ENCODE measurements at places on chromosomes 11 and 22. TPM values are rescaled to one million over a fixed set of nuclear protein-coding genes. Genes with fewer than 3 reads are reported as not detected.

DNA sequence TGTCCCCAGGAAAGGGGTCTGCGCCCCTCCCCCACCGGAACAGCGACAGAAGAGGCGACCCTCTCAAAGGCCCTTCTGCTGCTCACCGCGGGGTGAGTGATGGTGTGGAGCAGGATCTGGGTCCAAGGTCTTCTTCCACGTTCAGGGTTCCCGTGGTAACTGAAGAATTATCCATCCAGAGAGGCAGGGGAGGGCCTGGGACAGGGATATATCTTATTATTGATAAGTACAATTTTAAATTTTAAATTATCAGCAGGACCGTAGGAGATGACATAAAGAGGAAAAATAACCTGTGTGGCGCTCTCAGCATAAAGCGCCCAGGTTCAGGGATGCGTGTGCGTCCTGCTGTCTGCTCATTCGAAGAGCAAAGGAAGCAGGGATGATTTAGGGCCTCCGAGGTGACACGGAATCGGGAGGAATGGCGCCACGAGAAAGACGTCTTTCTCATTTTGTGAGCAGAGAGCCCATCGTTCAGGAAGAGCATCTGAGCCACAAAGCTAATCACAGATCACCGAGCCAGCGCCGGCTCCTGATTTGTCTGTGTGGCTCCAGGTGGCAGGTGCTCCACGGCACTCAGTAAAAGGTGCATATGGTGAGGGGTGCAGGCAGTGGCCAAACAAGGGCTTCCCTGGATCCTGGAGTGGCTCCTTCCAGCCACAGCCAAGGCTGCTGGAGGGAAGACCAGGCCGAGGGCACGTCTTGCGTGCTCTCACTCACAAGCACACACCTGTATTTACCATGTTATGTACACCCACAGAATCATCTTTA, 19.3 kb downstream of the KRTAP5-5 start:
- DNase-seq = no peak

GRCh38 chr11:968822-969221, 43.2 kb downstream of the AP2A2 start:
- DNase-seq = no peak

Gene SLC7A4
- total RNA-seq = 0.25 TPM

DNA sequence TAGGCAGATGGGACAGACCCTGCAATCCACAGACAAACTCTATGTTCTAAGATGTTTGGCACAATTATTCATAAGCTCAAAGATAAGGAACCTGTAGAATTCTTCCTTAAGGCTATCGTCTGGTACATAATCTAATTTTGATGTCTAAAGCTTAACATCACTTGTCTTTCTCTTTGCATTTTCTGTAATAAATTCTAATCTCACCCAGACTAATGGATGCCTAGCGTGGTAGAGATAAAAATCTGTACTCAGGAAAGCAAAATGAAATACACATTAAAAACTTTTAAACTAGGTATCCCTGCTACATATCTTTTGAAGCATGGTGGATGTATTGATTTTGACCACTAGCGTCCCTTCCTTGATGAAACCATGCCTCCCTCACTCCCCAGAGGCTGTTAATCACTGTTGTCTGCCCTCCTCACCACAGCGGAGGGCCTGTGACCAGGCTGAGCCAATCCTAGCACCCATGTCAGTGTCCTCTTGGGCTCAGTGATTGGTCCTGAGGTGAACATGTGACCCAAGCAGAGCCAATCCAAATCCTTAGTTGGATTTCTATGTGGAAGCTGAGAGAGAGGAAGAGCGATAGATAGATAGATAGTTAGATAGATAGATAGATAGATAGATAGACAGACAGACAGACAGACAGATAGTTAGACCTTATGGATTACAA, 82.2 kb upstream of the GRK3 start:
- no peak for DNase-seq

DNA sequence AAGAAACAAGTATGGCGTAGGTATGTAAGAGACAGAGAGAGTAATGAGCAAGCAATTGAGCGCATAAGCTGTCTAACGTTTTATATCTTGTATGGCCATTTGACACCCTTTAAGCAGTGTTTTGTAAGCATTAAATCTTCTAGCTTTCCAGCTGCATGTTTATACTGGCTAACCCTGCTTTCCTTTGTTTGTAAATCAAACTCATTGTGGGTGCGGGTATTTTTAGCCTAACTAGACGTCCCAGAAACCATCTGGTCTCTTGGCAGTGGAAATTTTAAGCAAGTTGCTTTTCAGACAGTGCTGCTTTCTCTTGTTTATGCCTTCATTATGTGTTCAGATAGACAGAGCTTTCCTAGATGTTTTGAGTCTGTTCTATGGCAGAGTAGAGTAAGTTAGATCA, 73.5 kb downstream of the RNF169 start:
- no peak for DNase-seq

- DNase-seq = no peak
These were observed 371.8 kb upstream of the CHORDC1 start for GRCh38 chr11:90594658-90595057.

DNA sequence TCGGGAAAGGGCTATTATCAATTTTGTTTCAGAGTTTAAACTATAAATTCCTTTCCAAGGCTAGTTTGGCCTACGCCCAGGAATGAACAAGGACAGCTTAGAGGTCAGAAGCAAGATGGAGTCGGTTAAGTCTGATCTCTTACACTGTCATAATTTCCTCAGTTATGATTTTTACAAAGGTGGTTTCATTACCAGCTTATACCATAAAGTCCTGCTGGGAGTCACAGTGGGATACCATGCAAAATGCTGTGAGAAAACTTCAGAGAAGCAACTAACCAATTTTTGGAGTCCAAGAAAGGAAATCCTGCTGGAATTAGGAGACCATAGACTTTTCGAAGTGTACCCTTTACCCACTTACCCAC, 17.4 kb upstream of the ZC3H12C start:
- no peak for DNase-seq

Gene CAPN5
- total RNA-seq = 2.3 TPM

Gene RAB3IL1
- total RNA-seq = 9.5 TPM

- DNase-seq = no peak
These were observed 2.1 kb downstream of the GRIK4 start for GRCh38 chr11:120513436-120514315.

Gene OR4A16
- total RNA-seq = not detected

- DNase-seq = no peak
These were observed 65.6 kb downstream of the SHANK2 start for GRCh38 chr11:71186806-71187205.

DNA sequence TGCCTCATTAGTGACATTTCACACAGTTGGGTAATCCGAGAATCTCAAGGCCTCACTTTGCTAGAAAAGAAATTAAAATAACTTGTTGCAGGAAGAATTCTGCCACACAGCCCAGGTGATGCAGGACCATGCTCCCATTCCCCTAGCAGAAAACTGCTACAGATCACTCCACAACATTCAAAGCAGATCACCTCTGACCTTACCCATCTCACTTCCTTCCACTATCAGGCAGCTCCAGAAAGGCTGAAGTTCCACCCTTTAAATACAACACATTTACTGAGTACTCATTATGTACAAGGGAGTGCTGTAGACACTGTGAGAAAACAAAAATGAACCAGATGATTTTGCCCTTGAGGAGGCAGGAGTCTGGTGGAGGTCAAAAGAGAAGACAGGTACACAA, 231.0 kb downstream of the TTC28 start:
- DNase-seq = no peak

Gene NLRP14
- total RNA-seq = not detected

DNA sequence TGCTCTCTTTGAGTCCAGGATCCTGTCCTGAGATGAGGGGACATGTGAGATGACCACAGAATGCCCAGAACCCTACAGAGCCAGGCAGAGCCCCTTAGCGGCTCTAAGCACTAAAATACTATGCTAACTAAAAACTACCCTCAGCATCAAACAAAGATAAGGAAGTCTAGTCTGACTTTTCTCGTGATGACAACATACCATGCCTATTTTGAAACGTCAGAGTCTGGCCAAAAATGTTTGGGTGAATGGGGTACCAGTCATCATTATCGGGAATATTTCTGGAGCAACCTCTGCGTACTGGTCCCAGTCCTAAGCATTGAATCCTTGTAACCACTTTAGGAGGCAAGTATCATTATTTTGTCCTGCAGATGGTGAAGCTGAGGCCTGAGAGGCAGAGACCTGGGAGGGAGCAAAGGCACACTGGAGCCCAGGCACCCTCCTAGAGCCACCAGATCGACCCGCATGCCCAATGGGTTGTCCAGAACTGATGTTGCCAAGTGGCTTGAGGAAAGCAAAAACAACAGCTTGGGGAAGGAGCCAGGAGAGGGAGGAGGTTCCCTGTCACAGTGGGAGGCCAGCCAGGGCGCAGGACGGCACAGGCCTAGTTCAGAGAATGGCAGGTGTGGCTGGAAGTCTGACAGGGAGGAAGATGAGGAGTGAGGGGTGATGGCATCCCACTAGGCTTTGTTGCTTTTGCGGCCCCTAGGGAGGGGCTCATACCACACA, 7.2 kb upstream of the OSM start:
- no peak for DNase-seq

- DNase-seq = no peak
These were observed 61.2 kb downstream of the CD82 start for GRCh38 chr11:44626645-44627044.

DNA sequence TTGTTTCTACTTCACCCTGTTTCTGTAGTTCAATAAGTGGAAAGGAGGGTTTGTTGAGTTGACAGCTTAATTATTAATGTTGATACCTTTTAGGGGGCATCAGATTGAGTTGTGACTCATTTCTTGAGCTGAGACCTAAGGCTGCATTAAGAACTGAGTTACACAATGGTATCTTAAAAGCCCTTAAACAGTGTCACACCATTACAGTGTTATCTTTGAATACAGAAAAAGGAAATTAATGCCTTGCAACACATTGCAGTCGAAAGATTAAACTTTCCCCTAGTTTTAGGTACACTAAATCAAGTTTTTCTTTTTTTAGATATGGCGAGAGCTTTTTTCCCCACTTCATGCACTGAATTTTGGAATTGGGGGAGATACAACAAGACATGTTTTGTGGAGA, 16.7 kb downstream of the PAFAH1B2 start:
- no peak for DNase-seq

- DNase-seq = no peak
These were observed 7.7 kb upstream of the TCF20 start for GRCh38 chr22:42277988-42278776.

Gene EXPH5
- total RNA-seq = 0.88 TPM

Gene OR52J3
- total RNA-seq = not detected

DNA sequence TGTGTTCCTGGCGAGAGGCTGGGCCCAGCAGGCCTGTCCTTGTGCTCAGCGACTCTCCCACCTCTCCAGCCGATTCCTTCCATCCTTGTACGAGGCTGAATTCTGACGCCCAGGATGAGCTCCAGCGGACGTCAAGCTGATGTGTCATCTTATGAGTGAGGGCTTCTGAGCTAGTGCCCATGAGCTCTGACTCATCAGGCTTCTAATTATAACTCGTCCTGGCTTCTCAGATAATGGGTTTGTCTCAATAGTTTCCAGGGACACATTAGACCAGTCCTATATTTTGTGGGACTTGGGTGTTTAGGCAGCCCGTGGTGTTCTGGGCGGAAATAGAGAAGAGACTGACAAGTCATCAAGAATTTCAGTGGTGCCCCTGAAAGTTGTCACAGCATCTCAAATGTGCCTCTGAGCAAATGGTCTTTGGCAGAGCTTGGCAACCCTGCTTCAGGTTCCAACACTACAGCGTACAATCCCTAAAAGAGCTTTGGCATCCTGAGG, 108.2 kb upstream of the CD44 start:
- DNase-seq = peak; percentile 35

- DNase-seq = no peak
These were observed 818.9 kb downstream of the BRD1 start for GRCh38 chr22:49008682-49009235.

Gene OR5B12
- total RNA-seq = not detected

GRCh38 chr11:92131289-92131865, 93.2 kb upstream of the FAT3 start:
- no peak for DNase-seq

Gene OR8D1
- total RNA-seq = not detected

DNA sequence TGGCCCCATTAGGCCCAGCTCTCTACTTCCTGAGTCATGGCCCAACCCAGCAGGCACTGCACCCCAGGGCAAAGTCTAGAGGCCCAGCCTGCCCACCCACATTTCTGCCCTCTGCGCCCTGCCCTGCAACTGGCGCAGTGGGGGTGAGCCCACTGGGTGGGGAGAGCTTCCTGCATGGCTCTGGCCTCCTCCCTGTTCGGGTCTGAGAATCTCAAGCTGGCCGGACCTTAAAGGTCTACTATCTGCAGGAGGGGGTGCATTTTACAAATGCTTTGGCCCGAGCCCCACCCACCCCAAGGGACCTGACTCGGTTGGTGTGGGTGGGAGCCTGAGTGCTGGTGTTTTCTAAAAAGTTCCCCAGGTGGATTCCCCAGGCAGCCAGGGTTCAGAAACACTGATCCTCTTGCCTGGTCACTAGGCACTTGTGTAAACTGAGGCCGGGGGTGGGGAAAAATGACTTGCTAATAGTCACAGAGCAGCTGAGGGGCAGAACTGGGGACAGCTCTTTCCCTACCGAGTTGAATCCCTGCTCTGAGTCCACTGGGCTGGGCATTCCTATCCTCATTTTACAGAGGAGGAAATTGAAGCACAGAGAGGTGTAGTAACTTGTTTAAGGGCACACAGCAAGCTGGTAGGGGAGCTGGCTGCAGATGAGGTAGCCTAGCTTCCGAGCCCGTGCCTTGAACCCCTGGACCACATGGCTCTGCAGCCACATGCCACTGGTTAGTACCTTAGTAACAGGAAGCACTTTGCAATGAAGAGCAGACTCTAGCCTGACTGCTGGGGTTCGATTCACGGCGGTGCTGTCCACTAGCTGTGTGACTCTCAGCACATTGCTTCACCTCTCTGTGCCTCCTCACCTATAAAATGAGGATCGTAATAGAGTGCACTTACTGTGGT, 36.3 kb downstream of the CD82 start:
- DNase-seq = no peak

Gene PANX1
- total RNA-seq = 19.9 TPM

Gene GAS2
- total RNA-seq = 15.9 TPM

Gene MUC6
- not detected for total RNA-seq

DNA sequence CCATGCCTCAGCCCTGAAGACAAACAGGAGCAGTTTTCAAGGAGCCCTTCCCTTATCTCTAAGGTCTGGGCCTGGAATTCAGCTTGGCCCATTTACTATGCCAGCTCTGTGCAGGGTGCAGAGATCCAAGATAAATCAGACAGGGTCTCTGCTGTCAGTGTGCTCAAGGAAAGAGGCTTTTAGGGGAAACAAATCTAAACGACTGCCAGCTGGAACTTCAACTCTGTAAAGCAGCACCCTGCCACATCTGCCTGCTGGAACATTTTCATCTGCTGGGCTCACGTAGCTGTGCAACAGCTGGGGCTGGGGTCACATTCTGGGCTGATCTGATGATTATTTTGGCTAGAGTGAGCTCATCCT, 19.8 kb upstream of the EHF start:
- DNase-seq = no peak

DNA sequence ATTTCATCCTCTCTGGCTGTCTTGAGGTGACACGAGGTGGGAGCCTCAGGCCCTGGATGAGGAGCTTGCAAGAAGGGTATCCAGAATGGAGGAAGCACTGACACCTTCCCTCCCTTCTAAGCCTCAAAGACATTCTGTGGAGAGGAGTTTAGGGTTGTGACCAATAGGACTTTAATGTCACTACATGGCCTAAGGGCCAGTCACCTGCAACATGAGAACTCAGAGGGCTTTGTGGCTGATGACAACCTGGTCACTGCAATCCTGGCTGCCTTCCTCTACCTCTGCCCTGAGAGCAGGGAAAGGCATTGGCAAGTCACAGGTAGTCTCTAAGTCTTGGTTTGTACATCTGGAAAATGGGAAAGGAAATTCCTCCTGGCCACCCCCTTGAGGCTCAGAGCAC, 33.7 kb downstream of the PISD start:
- no peak for DNase-seq
